ENCODE measurements at places on chromosomes 1 and 21.

- DNase-seq: no peak
Observed at GRCh38 chr1:176638713-176639526, 175.9 kb downstream of the PAPPA2 start.

- DNase-seq: no peak
Observed at GRCh38 chr1:46437723-46438122, 43.6 kb downstream of the FAAH start.

DNA sequence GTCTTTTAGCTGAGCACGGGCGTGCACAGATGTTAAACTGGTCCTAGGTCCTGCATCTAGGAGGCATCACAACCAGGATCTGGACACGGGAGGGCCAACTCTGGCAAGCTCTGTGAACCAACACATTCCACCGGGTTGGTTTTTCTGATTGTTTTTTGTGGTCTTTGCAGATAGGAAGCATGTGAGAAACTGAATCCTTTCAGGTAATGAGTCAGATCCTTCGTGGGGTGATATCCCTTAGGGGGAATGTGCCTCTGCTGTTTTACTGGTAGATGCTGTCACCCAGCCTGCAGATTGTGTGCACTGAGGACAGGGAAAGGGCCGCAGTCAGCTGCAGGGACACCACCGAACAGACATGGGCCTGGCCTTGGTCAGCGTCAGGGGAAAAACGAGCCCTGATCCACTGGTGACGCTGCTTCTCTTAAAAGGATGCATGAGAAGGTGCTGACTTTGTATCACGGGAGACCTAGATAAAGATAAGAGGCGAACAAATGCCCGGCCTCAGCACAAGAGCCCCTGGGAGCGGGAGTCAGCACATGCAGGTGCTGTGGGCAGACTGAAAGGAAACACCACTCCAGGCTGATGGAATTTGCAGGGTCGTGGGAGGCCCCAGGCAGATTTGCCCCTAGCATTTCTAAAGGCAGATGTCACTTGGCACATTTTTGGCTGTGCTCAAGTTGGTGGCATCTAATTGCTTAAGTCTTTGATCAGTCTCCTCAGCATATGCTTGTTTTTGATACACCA is 51.1 kb downstream of the DOP1B start:
- no peak for DNase-seq

DNA sequence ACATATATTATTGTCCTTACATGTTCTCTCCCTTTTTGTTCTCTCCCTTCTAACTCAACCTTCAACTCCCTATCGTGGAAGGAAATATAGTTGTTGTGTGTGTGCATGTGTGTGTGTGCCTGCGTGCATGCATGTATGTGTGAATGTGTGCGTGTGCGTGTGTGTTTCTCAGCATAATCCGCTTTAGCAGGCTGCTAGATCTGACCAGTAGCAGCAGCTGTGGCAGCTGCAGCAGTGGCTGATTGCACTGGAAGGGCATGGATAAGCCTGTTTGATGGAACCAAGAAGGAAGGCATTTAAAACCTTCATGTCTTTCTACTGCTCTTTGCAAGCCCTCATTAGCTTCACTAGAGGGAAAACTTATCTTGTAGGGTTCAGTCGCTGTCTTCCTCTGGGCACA is 65.6 kb upstream of the IRF2BP2 start:
- DNase-seq: no peak

DNA sequence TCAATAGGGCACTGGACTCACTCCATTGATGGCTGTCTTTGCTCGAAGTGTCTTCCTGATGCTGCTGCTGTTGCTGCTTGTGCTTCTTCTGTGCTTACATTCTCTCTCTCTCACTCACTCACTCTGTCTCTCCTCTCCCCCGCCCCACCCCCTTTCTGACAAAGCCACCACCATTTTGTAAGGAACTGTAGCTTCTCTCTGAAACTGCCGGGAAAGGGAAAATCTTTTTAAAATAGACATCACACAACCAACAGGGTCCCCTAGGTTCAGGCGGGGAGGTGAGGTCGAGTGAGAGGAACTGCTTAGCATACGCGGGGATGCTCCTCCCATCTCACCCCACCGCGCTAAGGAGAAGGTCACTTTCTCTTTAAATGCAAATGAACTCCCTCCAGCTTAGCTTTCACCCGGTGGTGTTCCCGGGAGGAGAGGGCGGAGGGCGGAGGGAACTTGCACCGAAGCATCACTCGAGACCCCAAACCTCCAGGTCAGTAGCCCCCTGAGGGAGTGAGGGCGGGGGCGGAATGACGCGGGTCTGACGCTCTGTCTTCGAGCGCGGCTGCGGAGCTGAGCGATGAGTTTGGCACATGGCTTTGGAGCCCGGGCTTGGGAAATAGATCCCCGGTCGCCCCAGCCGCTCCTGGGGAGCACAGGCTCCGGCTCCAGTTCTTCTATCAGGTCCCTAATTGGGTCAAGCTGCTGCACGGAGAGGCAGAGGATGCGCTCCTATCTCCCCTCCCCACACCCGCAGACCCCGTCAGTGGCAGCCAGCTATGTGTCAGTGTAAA is at the start of gene CCDC28B:
Gene CCDC28B (plus strand): TSS at position 370 of the 785 bp plus-strand sequence. CDS start 1,341 bp downstream, outside the sequence.
- DNase-seq: peak; percentile 55

- DNase-seq: no peak
Observed at GRCh38 chr1:53575141-53575954, 116.1 kb downstream of the DMRTB1 start.

DNA sequence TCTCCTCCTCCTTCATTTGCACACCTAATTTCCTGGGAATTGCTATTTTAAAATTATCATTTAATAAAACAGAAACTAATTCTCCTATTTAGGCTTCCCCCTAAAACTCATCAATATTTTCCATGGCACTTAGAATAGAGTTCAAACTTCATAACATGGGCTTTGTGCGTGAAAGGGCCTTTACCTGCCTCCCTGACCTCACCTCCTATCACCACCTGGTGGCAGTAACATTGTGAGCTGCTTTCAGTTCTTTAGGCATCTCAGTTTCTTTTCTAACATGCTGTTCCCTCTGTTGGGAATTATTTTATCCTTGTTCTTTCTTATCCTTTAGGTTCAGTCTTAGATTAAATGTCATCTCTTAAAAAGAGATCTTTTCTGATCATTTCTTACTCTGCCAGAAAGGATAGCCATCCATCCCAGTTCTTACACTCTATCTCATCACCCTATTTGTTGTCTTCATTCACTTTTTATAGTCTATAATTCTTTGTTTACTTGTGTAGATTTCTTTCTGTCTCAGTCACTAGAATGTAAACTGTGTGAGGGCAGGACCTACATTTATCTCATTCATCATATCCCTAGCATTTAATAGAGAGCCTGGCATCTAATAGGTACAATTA is 133.8 kb upstream of the KIAA1614 start:
- no peak for DNase-seq

DNA sequence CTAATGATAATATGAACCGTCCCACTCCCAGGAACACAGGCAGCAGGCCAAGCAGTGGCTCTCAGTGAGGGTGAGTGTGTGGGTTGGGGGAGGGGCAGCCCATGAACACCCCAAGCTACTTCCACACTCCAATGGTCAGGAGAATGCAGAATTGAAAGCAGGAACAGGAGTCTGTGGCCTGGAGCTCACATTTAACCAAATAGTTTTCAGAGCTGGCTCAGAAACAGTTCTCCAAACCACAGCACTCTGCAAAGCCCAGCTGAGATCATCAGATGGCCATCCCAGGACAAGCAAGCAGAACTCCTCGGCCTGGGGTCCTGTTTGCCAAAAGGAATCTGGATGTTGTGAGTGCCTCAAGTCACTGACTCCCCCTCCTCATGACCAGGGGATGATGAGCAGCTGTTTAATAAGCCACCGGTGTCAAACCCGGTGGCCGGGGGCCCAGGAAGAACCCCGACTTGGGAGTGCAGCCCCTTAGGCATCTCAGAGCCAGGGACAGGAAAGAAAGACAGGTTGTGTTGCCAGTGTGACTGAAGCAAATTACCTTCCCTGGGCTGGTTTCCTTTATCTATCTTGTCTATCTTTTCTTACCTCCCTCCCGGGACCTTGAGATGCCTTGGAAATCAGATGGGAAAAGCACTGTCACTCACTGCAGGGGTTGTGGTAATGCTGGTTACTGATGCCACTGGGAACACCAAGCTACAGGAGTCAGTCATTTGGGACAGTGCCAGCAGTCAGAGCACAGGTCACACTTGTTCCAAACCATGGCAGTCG is 20.4 kb downstream of the DEGS1 start:
- no peak for DNase-seq

DNA sequence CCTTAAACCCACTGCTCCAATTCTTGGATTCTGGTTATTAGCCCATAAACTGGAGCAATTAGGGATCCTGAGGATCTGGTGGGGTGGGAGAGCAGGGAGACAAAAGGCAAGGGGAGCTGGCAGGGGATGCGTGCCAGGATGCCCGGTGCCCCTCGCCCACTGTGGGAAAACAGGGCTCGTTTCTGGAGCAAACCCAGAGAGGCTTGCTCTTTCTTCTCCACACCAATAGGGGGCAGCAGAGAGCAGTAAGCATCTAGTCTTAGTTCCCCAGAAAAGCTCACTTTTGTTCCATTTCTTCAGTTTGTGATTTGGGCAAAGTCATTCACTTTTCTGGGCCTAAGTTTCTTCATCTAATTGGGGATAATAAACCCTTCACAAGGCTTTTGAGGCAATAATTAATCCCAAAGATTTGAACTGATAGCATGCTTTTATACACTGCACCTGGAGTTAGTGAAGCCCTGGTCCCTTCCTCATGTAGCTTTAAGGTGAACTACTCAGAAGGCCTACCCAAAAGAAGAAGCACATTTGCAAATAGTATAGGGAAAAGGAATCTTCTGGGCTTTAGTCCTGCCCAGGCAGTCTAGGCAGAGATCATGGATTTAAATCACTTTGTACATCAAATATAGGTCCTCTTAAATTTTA is 160.6 kb upstream of the USP24 start:
- peak; percentile 36 for DNase-seq

DNA sequence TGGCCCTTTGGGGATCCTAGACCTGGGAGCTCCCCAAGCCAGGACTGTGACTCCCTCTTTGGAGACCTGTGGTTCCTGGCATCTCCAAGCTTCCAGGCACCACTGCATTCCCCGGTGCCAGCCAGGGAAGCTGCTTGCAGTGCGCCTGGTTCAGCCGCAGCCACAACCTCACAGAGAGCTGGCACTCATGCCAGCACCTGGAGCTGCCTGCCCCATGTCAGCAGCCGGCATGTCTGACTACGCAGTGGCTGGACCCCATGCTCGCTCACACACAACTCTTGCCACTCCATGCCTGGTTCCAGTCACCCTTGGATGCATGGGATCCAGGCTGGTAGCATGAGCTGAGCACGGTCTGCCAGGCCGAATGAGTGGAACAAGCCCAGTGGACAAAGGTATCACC is 426.6 kb downstream of the LRRIQ3 start:
- no peak for DNase-seq

GRCh38 chr1:7558041-7558461 is 213.0 kb upstream of the VAMP3 start:
- DNase-seq: no peak

- no peak for DNase-seq
Observed at GRCh38 chr1:61436016-61436415, 288.9 kb downstream of the TM2D1 start.

- no peak for DNase-seq
Observed at GRCh38 chr1:218521414-218522169, 176.5 kb downstream of the TGFB2 start.

DNA sequence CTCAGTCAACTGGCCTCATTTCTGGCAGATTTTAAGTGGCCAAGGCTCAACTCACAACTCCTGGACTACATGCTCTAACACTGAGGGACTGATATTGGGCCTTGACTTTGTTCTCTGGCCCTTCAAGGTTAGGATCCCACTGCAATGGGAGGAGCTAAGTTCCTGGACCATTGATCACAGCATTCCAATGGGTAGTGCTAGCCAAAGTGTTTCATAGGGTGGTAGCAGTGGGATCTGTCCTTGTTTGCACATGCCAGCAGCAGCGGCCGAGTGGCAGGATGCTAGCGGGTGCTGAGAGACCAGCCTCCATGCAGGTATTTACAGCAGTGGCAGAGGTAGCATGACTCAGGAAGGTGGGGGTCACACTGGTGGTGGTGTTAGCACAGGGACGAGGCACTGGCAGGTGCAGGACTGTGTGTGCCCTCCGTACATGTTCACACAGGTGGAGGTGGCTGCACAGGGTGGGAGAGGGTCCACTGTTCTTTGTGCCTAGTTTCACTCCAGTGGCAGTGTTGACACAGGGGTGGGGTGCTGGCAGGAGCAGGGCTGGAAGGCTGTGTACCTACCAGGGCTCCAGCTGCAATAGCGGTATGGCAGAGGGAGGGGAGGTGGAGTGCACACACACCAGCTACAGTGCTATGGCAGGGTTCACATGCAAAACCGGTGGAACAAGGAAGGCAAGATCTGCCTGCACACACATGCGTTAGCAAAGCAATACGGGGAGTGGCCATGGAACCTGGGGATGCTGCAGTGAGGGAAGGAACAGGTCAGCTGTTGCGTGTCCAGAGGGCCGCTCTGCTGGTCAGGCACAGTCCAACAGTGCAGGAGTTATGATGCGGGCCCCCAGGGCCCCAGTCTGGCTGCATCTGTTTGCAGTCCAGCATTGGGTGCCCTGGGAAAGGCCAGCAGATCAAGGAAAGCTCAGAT is 51.7 kb downstream of the COL24A1 start:
- no peak for DNase-seq

DNA sequence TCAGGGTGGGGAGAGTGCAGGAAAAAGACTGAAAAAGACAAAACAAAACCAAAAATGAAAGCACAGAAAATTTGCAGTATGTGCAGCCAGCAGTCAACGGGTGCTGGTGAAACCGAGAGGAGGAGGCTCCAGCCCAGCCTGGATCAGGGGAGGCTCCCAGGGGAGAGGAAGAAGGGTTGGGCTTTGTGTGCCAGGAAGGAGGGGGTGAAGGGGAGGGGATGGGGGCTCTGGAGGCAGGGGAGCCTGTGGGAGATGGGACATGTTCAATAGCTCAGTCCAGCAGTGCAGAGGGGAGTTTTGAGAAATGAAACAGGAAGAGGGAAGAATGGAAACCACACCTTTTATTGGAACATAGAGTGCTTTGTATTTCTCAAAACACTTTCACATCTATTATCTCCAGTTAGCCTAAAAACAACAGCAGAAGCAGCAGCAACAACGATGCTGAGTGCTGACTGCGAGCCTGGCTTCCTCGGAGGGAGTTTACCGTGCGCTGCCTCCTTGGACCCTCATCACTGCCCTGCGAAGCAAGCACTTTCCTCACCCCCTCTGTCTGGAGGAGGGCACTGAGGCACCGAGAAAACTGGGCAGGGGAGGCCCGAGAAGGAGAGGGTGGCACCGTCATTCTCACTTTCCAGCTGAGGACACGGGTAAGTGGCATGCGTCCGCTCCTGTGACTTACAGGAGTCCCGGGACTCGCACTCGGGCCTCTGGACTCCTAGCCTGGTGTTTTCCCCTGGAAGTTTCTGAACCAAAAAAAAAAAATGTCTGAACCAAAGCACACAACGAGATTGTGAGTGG is 62.9 kb downstream of the MDM4 start:
- no peak for DNase-seq

DNA sequence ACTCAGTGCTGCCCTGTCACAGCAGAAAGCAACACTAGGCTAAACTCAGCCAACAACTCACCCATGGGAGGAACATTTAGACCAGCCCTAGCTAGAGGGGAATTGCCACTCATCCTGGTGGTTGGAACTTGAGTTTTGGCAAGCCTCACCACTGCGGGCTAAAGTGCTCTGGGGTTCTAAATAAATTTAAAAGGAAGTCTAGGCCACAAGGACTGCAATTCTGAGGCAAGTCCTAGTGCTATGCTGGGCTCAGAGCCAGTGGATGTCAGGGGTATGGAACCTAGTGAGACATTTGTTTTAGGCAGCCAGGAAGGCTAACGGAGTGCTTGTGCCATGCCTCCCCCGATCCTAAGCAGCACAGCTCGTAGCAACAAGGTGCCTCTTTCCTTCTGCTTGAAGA is 78.0 kb downstream of the RGS13 start:
- DNase-seq: no peak

Data from amniotic stem cell (primary cell).